HS-27A (cell line): ENCODE measurements at places on chromosomes 5 and 9.

GRCh38 chr5:171249460-171249859 lies 59.6 kb upstream of the TLX3 start:
- DNase-seq: no peak

GRCh38 chr5:98474782-98475181 lies 298.7 kb upstream of the RGMB start:
- no peak for DNase-seq

DNA sequence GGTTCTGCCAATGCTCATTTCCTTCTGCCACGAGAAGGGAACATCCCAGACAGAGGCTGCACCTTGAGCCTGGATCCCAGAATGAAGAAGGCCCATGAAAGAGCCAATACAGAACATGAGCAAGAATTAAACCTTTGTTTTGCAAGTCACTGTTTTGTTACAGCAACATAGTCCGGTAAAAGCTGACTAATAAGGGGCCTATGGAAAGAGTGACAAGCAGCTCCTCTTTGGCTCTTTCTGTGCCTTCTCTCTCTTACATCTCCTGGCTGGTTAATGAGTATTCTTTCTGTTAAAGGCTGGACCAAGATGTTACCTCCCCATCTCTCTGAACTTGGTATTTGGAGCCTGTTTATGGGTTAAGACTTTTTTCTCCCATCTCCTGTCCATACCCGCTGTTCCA lies 10.8 kb downstream of the GFRA3 start:
- DNase-seq: no peak

GRCh38 chr5:127010362-127010761 lies 20.0 kb downstream of the MARCHF3 start:
- DNase-seq: no peak

GRCh38 chr9:98429613-98430012 lies 174.2 kb upstream of the TBC1D2 start:
- DNase-seq: no peak

DNA sequence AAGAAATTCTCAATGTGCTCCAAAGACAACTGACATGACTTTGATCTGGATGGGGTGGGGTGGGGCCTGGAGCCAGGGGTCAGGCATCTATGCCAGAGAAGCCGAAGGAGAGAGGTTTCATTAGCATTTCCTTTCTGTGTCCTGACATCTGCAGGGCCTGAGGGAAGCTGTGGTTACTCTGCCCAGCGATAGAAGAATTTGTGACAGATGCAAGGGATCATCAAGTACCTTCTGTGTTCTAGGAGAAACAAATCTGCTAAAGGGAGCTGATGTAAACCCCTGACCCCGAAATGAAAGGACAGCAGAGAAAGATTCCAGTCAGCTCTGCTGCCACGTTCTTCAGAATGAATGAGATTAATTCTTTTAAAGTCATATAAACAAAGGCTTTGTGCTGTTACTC lies 335.7 kb downstream of the PRELID2 start:
- no peak for DNase-seq

DNA sequence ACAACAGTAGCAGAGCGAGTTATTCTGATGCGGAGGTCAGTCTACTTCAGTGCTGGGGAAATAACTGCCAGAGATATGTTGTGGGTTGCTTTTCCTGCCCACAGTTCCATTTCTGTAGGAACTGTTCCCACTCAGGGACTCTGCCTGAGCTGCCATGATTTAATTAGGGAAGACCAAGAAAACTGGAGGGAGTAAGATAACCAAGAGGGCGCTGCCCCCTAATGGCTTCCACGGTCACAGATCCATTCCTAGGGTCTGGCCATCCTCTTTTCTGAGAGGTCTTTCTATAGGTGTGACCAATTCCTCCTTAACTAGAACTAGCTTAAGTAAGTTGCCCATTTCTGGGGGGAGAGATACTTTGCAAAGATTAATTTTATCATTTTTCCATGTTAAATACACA lies 125.9 kb downstream of the APBA1 start:
- DNase-seq: no peak

GRCh38 chr5:59275510-59276324 lies 617.8 kb downstream of the PDE4D start:
- DNase-seq: no peak

GRCh38 chr5:76813982-76814562 lies 4.8 kb upstream of the F2RL1 start:
- DNase-seq: no peak

- no peak for DNase-seq
Measured at GRCh38 chr5:132819468-132819867, 6.4 kb downstream of the SOWAHA start.

- no peak for DNase-seq
Measured at GRCh38 chr9:37643214-37643613, 7.5 kb upstream of the FRMPD1 start.

- peak; percentile 29 for DNase-seq
Measured at GRCh38 chr5:146048994-146049703, 56.2 kb downstream of the PLAC8L1 start.

GRCh38 chr5:44891116-44891515 lies 82.4 kb downstream of the MRPS30 start:
- no peak for DNase-seq

DNA sequence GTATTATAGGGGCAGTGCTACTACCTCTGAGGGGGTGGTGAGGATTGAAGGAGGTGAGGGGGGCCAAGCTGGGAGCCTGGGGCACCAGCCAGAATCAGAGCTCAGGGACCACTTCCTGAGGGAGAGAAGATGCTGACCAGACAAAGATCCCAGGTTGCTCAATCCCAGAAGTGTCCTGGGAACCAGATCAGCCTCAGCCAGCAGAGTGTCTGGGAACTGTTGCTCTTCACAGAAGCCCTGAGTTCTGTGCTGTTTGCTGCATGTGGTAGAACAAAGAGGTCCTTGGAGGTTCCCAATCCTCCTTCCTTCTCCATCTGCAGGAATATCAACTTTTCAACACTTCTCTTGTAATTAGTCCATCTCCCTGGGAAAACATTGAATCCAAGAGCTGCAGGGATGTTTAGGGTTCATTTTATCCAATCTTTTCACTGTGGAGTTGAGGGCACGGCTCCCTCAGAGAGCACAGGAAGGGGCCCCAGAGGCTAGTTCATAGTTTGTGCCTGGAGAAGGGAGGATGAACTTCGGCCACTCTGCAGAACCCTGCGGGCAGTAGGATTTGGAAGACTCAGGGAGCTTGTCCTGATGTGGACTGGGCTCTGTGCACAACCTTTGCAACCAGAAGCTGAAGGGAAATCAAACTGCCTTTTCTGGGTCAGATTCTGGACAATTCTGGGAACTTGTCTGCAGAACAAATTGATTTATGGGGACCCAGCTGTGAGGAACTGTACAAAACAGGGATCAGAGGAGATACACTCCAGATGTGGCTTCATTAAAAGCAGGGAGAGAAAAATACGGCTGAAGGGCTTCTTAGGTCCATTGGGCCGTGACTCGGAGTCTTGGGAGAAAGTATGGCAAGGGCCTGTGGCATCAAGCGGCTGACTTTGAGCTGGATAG lies 57.1 kb downstream of the GALNT12 start:
- no peak for DNase-seq

GRCh38 chr5:86143837-86144236 lies 473.9 kb upstream of the COX7C start:
- no peak for DNase-seq

DNA sequence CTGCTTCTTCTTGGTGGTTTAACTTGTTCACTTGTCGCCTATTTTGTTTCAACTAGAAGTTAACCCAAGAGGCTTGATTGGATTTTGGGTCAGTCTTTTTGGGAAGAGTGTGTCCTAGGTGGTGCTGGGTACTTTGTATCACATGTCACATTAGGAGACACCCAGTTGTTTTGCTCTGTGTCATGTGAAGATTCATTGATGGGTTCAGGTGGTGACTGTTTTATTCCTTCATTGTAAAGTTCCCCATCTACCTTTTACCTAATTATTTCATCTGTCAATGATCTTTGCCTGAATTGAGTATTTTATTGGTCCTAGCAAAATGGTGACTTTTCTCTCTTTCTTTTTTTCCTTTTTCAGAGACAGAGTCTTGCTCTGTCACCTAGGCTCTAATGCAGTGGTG lies 69.2 kb downstream of the RALGPS1 start:
- no peak for DNase-seq

- DNase-seq: no peak
Measured at GRCh38 chr9:19423163-19423562, 14.4 kb downstream of the ACER2 start.

- DNase-seq: no peak
Measured at GRCh38 chr5:157166214-157167213, at the start of gene GARIN3. TSS of gene GARIN3 (minus strand) at chr5:157166264. CDS start at chr5:157166168, 96 bp downstream.

DNA sequence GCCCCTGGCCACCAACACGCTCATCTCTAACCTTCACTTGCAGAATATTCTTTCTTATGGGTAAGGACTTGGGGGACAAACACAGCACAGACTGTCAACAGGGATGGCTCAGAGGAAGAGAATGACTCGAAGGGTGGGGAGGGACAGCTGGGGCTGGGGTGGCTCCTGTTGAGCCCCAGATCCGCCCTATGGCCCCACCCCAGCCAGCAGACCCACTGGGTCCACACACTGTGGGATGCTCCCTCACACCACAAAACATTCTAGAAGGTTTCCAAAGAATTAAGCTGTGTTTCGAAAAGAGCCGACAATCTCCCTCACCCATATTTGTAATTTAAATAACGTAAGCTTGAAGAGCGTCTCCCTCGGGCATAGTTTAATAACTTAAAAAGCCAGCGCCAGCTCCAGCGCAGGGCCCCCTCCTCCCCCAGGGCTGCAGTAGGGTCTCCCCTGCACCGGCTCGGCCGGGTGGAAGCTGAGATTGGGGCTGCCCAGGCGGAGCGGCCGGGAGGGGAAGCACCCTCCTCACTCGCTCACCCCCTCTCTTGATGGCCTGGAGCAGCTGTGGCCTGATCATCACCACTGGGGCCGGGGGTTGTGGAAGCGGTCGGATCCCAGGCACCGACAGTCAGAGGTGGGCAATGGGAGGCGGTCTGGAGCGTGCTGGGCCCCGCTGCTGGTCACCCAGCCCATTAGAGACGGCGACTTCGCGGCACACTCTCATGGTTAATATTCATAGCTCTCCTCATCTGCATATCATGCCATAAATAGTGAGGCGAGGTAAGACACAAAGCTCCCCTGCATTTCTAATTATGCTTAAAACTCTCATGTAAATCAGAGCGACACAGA lies 37.6 kb downstream of the NACC2 start:
- no peak for DNase-seq

DNA sequence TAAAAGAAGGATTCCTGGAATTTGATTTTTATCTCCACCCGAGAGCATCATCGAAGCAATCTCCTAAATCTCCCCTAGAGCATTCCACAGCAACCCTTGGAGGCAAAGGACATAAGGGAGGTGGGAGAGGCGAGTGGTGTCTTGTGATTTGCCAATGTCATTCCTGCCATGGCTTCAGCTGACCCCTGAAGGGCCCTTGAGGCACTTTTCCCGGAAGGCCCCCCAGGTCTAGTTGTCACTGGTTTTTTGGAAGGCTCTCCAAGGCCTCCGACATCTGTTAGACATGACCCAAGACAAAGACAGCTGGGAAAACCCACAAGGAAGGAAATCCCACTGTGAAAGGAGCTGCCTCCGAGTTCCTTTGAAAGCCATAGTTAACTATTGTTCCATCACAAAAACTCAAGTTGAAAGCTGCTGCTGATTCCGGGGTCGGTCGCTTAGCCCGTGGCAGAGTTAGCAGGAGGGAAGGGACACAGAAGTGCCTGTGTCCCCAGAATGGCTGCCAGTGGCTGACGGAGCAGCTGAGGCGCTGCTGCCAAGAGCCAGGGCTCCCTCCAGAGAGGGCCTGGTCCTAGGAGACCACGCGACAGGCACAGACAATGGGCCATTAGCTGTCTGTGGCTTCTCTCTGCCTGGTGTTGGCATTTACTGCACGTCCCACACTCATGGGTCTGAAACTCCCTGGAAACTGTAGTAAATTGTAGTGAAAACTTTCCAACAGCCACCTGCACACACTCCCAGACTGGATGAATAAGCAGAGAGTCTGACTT lies 24.4 kb upstream of the TRIO start:
- DNase-seq: no peak

DNA sequence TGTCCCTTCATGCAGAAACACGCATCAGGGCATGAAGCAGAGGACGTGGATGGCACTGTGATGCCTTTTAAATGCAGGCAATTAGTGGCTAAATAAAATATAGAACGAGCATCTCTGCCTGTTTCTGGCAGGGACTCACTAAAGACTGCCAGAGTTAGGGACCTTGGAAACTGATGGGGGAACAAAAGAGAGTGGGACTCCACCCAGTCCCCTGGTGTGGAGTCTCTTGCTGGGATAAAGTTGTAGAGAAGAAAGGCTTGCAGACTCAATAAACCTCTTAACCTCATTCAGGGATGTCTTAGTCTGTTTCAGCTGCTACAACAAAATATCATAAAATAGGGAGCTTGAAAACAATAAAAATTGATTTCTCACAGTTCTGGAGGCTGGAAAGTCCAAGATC lies 87.6 kb upstream of the ARAP3 start:
- DNase-seq: no peak
